Epithelial cell of proximal tubule (primary cell): ENCODE measurements at places on chromosomes 4 and X.

GRCh38 chrX:148976571-148977400 lies 476.4 kb downstream of the AFF2 start:
- DNase-seq = no peak

DNA sequence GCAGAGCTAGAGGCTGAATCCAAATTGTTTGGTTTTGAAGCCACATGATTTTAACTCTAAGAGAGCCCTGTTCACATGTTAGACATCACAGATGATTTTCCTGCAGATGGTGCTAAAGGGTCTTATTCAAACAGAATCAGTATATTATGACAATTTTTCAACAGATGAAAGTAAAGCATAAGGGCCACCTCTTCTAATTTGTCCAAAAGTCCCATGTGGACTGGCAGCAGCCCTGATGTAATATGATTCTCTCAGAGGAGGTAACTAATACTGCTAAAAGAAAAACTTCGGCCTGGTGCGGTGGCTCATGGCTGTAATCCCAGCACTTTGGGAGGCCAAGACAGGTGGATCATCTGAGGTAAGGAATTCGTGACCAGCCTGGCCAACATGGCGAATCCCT lies 26.0 kb upstream of the SETD7 start:
- DNase-seq = no peak

DNA sequence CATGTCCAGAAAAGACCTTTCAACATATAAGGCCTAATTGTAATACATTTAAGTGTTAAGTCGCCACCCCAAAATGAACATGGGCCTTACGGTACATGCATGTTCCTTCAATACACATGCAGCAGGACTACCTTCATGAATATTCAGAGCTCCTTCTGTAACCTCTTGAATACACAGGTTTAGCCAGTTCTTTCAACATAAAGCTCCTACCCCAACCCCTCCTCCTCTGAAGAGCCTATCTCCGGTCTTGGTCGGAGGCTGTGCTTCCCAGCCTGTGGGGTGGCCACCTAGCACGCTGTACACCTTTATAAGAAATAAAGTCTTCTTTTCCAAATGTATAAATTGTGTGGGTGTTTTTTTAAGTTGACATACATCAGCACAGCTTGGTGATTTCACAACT lies 28.3 kb downstream of the NPY5R start:
- DNase-seq = no peak

DNA sequence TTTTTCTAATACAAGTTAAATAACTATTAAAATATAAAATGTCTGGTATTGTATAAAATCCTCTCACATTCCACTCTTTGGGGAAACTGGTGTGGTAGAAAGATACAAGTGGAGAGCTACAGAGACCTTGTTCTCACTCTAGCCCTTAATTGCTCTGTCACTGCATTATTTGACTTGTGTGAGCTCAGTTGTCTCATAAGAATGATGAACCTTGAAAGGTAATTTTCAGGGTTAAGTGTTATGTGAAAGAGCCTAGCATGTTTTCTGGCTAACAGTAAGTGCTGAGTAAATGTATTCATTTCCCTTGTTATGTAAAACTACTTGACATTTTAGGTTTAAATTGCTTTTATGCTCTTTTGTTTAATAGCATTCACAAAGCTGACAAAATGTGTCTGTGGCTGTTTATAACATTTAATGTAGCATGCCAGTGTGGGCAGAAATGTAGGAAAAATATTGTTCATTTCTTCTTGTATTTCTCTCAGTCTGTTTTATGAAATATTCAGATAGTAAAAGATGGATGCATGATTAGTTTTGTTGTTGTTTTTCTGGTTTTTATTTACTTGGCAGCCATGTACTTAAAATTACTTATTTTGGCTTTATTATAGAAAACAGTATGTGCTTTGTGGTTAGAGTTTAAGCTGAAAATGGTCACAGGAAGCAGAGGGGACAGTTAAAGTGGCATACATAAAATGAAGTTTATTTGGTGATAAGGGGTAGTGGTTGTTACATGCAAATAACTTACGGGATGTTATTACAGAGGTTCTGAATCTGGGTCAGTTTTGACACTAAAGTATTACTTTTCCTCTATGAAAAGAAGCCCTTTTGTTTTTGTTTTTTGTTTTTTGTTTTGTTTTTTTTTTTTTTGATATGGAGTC lies 29.2 kb downstream of the SLAIN2 start:
- DNase-seq = no peak

- no peak for DNase-seq
These were observed 307.4 kb upstream of the SMIM31 start for GRCh38 chr4:164446516-164446915.

DNA sequence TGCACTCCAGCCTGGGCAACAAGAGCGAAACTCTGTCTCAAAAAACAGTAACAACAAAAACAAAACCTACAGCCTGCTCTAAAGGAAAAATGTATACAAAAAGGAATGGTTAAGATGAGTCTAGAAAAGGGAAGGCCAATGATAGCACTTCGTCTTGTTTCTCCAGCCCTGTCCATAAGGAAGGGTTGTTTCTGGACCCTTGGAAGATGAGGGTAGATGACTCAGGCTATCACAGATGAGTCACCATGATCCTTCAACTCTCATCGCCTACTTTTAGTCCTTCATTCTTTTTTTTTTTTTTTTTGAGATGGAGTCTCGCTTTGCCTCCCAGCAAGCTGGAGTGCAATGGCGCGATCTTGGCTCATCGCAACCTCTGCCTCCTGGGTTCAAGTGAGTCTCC lies 8.8 kb downstream of the PLA2G12A start:
- no peak for DNase-seq

GRCh38 chr4:109730619-109731545 lies 1.0 kb upstream of the PLA2G12A start:
- no peak for DNase-seq

- DNase-seq = no peak
These were observed 77.7 kb upstream of the DHX15 start for GRCh38 chr4:24662056-24662455.

- no peak for DNase-seq
These were observed 200.2 kb downstream of the SMARCA1 start for GRCh38 chrX:129323115-129323514.
